ENCODE measurements at places on chromosomes 3 and 15.

DNA sequence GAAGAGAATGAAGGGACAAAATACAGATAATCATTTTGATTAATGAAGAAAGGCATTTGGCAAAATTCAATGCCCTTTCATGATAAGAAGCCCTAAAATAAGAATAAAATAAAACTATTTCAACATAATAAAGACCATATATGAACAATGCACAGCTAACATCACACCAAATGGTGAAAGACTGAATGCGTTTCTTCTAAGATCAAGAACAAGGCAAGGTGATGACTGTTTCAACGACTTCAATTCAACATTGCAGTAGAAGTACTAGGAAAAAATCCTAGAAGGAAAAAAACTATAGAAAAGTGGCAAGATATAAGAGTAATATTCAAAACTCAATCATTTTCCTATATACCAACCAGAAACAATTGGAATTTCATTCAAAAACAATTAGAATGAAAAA lies 280.1 kb upstream of the GRM7 start:
- no peak overlapping the region for H3K4me3 ChIP-seq
- no peaks in the 10 kb centered on the region for H3K27me3 ChIP-seq
- H3K36me3 ChIP-seq = no peaks in the 10 kb centered on the region

- no peaks in the 10 kb centered on the region for H3K27me3 ChIP-seq
- H3K36me3 ChIP-seq = no peaks in the 10 kb centered on the region
- H3K4me1 ChIP-seq = no peaks in the 10 kb centered on the region
- no peak overlapping the region for H3K27ac ChIP-seq
Observed at GRCh38 chr3:16739541-16740105, 134.4 kb upstream of the DAZL start.

DNA sequence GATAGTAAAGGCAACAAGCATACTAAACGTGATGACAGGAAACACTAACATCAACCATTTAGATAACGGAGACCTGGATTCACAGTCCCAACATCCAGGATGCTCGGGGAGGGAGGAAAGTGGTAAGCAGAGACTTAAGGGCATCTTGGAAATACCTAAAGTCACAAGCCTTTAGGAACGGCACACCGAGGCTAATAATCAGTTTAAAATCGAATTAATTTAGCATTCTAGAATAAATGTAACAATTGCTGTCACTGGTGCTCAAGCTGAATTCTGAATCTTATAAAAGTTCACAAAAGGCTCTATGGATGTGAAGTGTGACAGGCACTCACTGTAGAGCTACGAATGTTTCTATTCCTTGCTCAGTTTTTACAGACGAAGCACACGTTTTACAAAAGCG lies 1.3 kb downstream of the CD47 start:
- peaks cover 14% of the 10 kb centered on the region for H3K4me1 ChIP-seq
- H3K4me3 ChIP-seq = peak overlapping the region; percentile 100
- no peak for DNase-seq
- H3K27ac ChIP-seq = peak overlapping the region; percentile 96
- no peaks in the 10 kb centered on the region for H3K27me3 ChIP-seq
- no peaks in the 10 kb centered on the region for H3K36me3 ChIP-seq

GRCh38 chr3:194518652-194519051 lies 31.9 kb upstream of the ATP13A3 start:
- H3K4me3 ChIP-seq = no peak overlapping the region
- H3K27ac ChIP-seq = no peak overlapping the region
- no peaks in the 10 kb centered on the region for H3K36me3 ChIP-seq
- no peak for DNase-seq
- no peaks in the 10 kb centered on the region for H3K27me3 ChIP-seq

DNA sequence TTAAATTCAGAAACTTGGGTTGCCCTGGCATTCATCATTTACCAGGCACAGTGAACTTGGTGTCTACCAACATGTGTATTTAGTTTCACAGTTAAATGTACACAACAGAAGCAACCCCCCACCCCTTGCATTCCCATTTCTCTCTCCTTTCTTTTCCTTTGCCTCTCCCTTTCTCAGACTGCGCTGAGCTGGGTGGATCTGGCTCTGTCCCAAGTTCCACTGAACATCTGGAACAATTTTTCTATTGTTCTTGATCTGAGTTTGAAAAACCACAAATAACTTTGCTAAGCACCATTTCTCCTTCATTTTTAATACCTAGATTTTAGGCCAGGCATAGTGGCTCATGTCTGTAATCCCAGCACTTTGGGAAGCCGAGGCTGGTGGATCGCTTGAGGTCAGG lies 242.2 kb downstream of the ABHD5 start:
- H3K4me1 ChIP-seq = no peaks in the 10 kb centered on the region
- no peaks in the 10 kb centered on the region for H3K27me3 ChIP-seq
- H3K36me3 ChIP-seq = no peaks in the 10 kb centered on the region
- no peak overlapping the region for H3K27ac ChIP-seq
- no peak for DNase-seq

GRCh38 chr3:75136100-75136897 lies 521.8 kb upstream of the CNTN3 start:
- no peak for DNase-seq
- no peak overlapping the region for H3K4me3 ChIP-seq
- H3K27me3 ChIP-seq = no peaks in the 10 kb centered on the region
- H3K36me3 ChIP-seq = no peaks in the 10 kb centered on the region
- H3K27ac ChIP-seq = no peak overlapping the region

- peaks cover 53% of the 10 kb centered on the region for H3K36me3 ChIP-seq
- peak overlapping the region; percentile 96 for H3K27ac ChIP-seq
- peak; percentile 90 for DNase-seq
- H3K4me1 ChIP-seq = peaks cover 56% of the 10 kb centered on the region
Observed at GRCh38 chr3:123660900-123661299, 76.0 kb upstream of the HACD2 start.

DNA sequence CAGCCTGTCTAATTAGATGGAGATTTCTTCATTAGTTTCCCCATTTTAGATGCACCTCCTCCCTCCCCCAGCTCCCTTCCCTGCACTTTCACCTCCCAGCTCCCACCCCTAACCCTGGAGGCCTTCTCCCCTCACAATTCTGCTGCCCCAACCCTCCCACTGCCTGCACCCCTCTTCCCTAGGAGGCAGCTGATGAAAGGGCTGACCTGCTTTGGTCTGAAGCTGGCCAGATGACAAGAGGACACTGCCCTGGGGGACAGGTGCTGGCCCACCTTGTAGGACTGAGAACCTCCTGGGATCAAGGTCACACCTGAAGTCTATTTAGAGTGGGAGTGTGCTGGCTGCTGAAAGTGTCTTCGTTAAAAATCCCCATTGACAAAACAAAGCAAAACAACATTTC lies 259.4 kb downstream of the TLE3 start:
- H3K4me3 ChIP-seq = no peak overlapping the region
- no peak overlapping the region for H3K27ac ChIP-seq
- H3K4me1 ChIP-seq = no peaks in the 10 kb centered on the region
- no peaks in the 10 kb centered on the region for H3K36me3 ChIP-seq
- H3K27me3 ChIP-seq = no peaks in the 10 kb centered on the region

- no peak for DNase-seq
- H3K4me1 ChIP-seq = peaks cover under 1% of the 10 kb centered on the region
- no peak overlapping the region for H3K27ac ChIP-seq
- no peaks in the 10 kb centered on the region for H3K27me3 ChIP-seq
- H3K36me3 ChIP-seq = no peaks in the 10 kb centered on the region
Observed at GRCh38 chr3:188956839-188957489, 214.8 kb upstream of the TPRG1 start.

GRCh38 chr3:2770451-2770850 lies 339.7 kb downstream of the IL5RA start:
- H3K27ac ChIP-seq = no peak overlapping the region
- no peak for DNase-seq
- no peak overlapping the region for H3K4me3 ChIP-seq
- no peaks in the 10 kb centered on the region for H3K36me3 ChIP-seq

DNA sequence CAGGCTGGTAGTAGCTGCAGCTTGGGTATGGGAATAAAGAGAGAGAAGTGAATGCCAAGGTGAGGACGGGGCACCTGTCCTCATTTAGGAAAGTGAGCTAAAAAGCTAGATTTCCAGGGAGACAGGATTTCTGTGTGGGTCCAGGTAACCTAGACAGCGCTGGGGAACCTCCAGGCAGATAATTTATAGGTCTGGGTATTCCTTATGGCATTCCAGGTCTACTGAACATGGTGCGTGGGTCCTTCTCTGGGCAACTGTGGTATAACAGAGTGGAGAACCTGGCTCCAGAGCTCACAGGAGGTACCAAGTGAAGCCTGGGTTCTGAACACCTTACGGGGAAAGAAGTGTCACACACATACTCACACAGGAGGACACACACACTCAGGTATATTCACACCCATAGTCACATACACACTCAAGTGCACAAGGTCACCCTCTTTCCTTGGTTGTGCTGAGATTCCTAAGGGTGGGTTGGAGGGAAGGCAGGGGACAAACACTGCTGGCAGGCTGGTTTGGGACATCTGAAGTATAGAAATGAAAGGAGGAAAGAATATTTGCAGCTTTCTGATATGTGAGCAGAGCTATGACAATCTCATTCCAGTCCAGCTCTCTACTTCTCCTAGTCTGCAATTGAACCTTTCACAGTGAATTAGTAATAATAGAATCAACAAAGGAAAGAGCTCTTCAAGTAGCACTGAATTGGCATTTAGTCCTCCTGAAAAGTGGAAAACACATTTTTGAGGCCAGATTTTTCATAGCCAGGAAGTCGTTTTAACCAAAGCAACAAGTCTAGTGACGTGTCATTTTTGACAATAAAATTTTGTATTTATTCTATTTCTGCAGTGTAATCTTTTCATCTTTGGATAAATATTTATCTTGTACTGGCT lies 37.4 kb upstream of the ITGA11 start:
- H3K27ac ChIP-seq = peak overlapping the region; percentile 25
- H3K36me3 ChIP-seq = no peaks in the 10 kb centered on the region
- DNase-seq = no peak
- no peak overlapping the region for H3K4me3 ChIP-seq
- peaks cover 22% of the 10 kb centered on the region for H3K4me1 ChIP-seq

- no peak overlapping the region for H3K4me3 ChIP-seq
- no peaks in the 10 kb centered on the region for H3K36me3 ChIP-seq
- H3K4me1 ChIP-seq = peaks cover 3% of the 10 kb centered on the region
- H3K27ac ChIP-seq = no peak overlapping the region
Observed at GRCh38 chr3:46564190-46565021, 1.7 kb downstream of the LRRC2 start.

DNA sequence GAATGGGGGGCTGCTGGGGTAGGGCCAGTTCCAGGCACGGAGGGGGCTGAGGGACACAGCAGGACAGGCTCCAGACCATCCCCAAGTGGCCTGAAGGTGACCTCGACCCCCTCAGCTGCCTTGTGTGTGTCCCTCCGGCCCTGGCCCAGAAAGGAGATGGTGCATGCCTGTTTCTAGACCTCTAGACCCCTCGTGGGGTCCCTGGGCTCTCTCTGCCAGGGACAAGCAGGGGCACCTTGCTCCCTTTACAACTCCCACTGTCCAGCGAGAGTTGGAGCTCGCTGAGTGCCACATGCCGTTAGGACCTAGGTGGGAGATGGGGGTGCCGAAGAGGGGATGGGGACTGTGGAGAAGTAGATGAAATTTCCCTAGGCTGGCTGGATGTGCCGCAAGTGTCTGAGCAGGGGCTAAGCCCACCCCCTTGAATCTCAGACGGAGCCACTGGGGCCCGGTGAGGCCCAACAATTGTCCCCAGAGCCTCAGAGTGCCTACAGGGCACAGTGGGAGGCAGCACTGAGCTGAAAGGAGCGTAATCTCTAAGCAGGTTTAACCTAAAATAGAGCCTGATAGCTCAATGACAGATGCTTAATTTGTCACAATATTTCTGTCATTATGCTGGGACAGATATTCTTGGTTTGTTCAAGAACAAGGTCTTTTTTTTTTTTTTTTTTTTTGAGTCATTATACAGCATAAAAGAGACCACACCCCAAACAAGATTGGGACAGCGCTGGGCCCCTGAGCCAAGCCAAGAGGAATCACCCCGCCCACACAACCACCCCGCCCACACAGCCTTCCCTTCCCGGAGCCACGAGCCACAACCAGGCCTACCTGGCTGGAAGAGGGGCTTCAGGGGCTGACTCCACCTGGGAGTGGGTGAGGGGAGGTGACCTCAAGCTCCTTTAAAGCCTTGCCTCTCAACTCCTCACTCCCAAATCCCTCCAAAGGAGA lies 23.6 kb upstream of the KLF13 start:
- no peaks in the 10 kb centered on the region for H3K4me1 ChIP-seq
- no peaks in the 10 kb centered on the region for H3K36me3 ChIP-seq
- DNase-seq = peak; percentile 60
- H3K27me3 ChIP-seq = no peaks in the 10 kb centered on the region
- H3K4me3 ChIP-seq = no peak overlapping the region

GRCh38 chr3:101779047-101779821 lies at the start of gene NXPE3:
NXPE3 (plus strand) TSS chr3:101779211; CDS start chr3:101785597, 6,386 bp downstream.
- peaks cover 17% of the 10 kb centered on the region for H3K4me1 ChIP-seq
- H3K27me3 ChIP-seq = no peaks in the 10 kb centered on the region
- peak; percentile 97 for DNase-seq
- H3K36me3 ChIP-seq = peaks cover 9% of the 10 kb centered on the region

- no peak for DNase-seq
- H3K4me1 ChIP-seq = no peaks in the 10 kb centered on the region
- no peaks in the 10 kb centered on the region for H3K27me3 ChIP-seq
- H3K4me3 ChIP-seq = no peak overlapping the region
- H3K36me3 ChIP-seq = no peaks in the 10 kb centered on the region
- H3K27ac ChIP-seq = no peak overlapping the region
Observed at GRCh38 chr3:127997016-127997415, 55.2 kb upstream of the SEC61A1 start.

DNA sequence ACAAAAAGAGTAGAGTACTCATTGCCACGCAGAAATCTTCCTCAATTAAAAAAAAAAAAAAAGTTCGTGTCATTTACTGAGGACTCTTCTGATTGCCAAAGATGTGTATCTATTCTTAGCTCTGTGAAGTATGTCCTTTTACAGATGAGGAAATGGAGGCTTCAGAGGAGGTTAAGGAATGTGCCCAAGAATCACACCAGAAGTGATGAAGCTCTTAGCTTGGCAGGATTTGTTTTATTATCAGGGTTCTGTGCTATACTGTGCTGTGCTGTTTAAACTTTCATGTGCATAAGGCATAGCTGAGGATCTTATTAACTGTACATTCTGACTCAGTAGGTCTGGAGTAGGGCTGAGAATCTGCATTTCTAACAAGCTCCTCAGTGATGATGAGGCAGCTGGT lies 665.2 kb upstream of the ADAMTS9 start:
- H3K27ac ChIP-seq = no peak overlapping the region
- H3K27me3 ChIP-seq = no peaks in the 10 kb centered on the region
- peaks cover 10% of the 10 kb centered on the region for H3K36me3 ChIP-seq
- H3K4me1 ChIP-seq = no peaks in the 10 kb centered on the region

GRCh38 chr3:123339302-123339701 lies 109.6 kb downstream of the ADCY5 start:
- peak overlapping the region; percentile 19 for H3K27ac ChIP-seq
- no peaks in the 10 kb centered on the region for H3K27me3 ChIP-seq
- DNase-seq = peak; percentile 30
- peaks cover 3% of the 10 kb centered on the region for H3K4me1 ChIP-seq
- H3K36me3 ChIP-seq = peaks cover 4% of the 10 kb centered on the region
- H3K4me3 ChIP-seq = no peak overlapping the region

- H3K4me1 ChIP-seq = no peaks in the 10 kb centered on the region
- H3K36me3 ChIP-seq = no peaks in the 10 kb centered on the region
- DNase-seq = no peak
- no peaks in the 10 kb centered on the region for H3K27me3 ChIP-seq
- H3K4me3 ChIP-seq = no peak overlapping the region
- no peak overlapping the region for H3K27ac ChIP-seq
Observed at GRCh38 chr3:186694288-186695032, 22.7 kb upstream of the KNG1 start.

All from ascending aorta (tissue), 2 donors.